ENCODE measurements at places on chromosomes 1 and 21.

DNA sequence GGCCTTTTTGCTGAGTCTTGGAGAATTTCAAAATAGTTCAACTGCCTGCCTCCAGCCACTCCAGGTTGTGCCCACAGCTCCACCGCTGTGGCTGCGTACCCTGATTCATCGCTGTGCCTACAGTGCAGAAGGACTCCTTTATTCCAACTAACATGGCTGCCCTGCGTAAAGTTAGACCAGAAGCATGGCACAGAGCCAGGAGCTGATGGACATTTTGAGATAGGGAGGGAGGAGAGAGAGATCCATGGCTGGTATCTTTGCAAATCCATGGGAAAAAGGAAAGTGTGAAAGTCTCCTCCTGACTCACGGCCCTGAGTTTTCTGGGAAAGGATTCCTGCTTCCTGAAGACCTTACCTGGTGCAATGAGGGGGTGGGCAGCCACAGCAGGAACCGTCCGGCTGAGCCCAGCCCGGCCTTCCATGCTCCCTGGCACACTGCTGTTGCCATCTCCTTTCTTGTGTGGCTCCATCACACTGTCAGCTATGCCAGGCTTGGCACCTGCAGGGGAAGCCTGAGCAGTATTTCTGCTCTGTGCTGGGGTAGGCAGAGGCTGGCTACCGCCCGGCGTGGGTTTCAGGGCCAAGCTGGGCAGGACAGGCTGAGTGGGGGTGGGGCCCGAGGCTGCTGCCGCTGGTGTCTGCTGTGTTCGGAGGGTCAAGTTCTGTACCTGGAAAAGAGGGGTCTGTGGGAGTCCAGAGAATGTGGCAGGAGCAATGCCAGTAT lies 46.0 kb upstream of the A3GALT2 start:
- DNase-seq, result no peak

DNA sequence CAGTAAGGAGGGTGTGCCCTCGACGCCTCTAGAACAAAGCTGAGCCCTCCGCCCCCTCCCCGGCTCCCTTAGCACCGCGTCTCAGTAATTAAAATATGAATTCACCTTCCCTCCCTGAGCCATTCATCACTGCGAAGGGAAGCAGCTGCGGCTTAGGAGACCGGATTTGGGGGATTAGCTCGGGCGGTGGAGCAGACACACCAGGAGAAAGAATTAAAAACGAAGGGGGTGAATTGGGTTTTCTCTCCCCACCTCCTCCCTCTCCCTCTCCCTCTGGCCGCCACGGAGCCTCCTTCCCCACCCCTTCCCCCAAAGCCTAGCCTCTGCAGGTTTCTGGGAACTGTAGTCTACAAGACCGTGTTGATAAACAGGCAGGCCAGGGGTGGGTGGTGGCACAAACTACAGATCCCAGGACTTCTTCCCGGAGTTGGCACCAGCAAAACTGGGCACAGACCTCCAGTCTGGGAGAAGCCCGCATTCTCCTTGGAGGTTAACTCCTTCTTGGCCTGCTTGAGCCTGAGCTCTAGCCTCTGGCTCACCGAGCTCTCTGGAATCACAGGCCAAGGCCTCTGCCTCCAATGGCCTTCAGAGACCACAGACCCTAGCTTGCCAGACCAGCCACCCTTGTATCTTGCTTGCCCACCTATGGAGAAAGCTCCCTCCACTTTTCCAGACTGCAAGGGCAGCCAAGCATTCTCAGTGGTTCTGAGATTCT lies 10.8 kb downstream of the BLACAT1 start:
- peak; percentile 13 for DNase-seq

DNA sequence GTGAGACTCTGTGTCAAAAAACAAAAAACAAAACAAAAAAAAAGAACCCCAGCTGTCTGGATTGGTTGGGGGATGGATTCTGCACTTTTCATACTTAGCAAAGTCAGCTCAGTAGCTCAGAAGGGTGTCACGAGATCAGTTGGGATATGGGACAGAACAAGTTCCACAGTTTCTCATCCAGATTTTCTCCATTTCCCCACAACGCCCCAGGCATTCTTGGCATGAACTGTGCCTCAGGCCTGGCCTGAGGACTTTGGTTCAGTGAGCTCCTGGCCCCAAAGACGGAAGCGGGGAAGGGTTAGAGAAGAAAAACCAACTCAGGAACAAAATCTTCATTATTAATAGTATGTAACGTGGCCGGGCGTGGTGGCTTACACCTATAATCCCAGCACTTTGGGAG lies 1.9 kb downstream of the AKR7A2 start:
- no peak for DNase-seq

DNA sequence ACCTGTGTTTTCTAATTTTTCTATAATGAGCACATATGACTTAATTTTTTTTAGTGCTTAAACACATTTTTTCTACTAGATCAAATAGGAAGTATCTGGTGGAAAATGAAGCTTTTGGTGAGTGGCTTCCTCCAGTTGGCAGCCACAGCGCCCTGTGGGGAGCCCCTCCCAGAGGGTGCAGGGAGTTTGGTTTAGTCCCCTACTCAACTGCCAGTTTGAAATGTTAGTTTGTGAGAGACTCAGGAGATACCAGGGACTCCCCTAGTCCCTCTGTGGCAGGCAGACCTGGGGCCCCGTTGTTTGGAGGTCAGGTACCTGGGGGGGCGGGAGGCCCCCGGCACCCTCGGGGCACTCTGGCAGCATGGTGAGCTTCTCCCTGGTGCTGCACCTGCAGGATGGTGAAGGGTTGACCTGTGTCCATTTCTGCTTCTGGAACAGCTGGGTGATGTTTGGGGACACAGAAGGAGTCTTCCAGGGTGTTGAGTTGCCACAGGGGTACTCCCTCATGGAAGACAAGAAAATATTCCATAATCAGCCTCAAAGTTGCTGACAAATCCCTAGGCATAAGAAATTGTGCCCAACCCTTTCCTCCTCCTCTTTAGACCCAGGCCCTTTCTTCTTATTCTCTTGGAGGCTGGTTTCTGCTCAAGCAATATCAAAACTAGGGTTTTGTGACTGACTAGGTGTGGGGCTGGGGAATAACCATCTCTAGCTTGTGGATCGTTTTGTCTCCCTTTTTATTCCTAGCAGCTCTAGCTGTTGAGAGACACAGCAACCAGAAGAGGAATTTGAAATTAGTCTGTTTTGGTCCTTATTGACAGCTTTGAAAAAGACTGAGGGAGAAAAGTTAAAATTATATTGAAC lies 91.6 kb downstream of the ABCA4 start:
- DNase-seq, result no peak

DNA sequence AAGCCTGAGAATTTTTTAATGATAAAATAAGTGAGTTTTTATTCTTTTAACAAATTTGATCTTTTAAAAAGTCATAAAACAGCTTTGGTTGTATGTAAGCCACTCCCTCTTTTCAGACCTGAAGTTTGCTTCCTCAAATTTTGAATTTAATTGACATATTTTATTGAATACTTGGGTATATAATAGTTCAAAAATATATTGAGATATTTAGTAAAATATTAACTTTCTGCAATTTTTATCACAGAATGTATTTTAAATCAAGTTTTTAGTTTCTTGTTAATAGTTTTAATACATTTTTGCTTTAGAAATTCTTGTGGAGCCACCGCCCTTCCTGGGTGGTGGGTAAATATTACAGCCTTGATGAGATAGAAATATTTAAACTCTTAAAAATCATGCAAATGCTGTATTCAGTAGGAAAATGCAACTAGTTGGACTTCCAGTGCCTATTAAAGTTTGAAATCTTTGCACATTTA lies 867 bp downstream of the PTPRC start:
- DNase-seq, result no peak

GRCh38 chr1:66737836-66738235 lies 14.4 kb upstream of the DYNLT5 start:
- no peak for DNase-seq

GRCh38 chr1:36322786-36323635 lies 434 bp downstream of the EVA1B start:
- DNase-seq, result no peak

GRCh38 chr1:12508849-12509248 lies 109.2 kb downstream of the DHRS3 start:
- DNase-seq, result no peak
